A549 treated with CORT108297 at 1 μM for 4 hours (cell line): ENCODE measurements at places on chromosomes 11 and 22. TPM values are rescaled to one million over a fixed set of nuclear protein-coding genes. Genes with fewer than 3 reads are reported as not detected.

The OR52N4 gene
- not detected in 5 replicates for total RNA-seq

The CBL gene
- total RNA-seq: 6.0 to 9.8 TPM (median 8.4 TPM) in 5 replicates

The MUC6 gene
- total RNA-seq: 0.01 to 0.02 TPM (median 0.01 TPM) in 3 of 5 replicates, not detected in the others

The RASGRP2 gene
- 1.0 to 1.5 TPM (median 1.1 TPM) in 5 replicates for total RNA-seq

The NLRP10 gene
- not detected in 5 replicates for total RNA-seq

The ADM2 gene
- 0.38 to 0.83 TPM (median 0.64 TPM) in 5 replicates for total RNA-seq

The LINC01488 gene
- total RNA-seq: 0.03 to 0.05 TPM (median 0.05 TPM) in 3 of 5 replicates, not detected in the others

The RFPL2 gene
- 0.07 to 0.21 TPM (median 0.11 TPM) in 5 replicates for total RNA-seq

The MPPED2 gene
- total RNA-seq: 0.08 TPM in 1 of 5 replicates, not detected in the others

The HEPHL1 gene
- not detected in 5 replicates for total RNA-seq

The CREB3L1 gene
- total RNA-seq: 4.4 to 5.8 TPM (median 5.4 TPM) in 5 replicates

The CSF2RB gene
- total RNA-seq: not detected in 5 replicates

The FAM181B gene
- total RNA-seq: 0.02 to 0.10 TPM (median 0.04 TPM) in 4 of 5 replicates, not detected in the other

The TRIM48 gene
- not detected in 5 replicates for total RNA-seq

The E2F8 gene
- total RNA-seq: 5.5 to 6.8 TPM (median 6.2 TPM) in 5 replicates

The PRR14L gene
- 5.7 to 7.0 TPM (median 6.2 TPM) in 5 replicates for total RNA-seq

The SESN3 gene
- total RNA-seq: 0.08 to 0.14 TPM (median 0.11 TPM) in 5 replicates

The DENND6B gene
- 1.6 to 4.0 TPM (median 3.7 TPM) in 5 replicates for total RNA-seq

The PGR gene
- total RNA-seq: not detected in 5 replicates

The KCNJ1 gene
- total RNA-seq: not detected in 5 replicates

The C11orf42 gene
- total RNA-seq: not detected in 5 replicates

The MMP7 gene
- total RNA-seq: 21.2 to 33.1 TPM (median 24.6 TPM) in 5 replicates
